Skeletal muscle cell (primary cell): ENCODE measurements at places on chromosomes 7 and 10.

DNA sequence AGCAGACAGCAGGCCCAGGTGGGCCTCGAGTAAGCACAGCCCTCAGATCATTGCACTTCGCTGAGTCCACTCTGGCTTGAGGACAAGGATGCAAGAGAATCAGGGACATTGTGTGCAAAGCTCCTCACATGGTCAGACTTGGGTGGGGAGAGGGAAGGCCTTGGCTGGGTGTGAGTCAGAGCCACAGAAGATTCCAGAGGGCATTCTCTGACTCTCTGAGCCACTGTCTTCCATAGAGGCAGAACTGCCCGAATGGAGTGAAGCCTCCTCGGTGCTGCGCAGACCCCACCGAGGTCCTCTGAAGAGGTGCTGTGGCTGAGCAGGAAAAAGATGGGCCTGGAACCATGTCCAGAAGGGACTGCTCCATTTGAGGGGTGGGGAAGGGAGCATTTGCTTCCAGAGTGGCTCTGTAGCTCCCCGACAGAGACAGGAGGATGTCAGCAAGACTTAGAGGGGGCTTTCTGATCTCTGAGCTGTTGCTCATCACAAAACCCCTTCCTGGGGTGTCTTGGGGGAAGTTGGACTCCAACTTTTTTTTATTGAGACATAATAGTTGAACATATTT is 120.8 kb downstream of the PTPN20 start:
- no peak for DNase-seq

GRCh38 chr7:106552645-106553445 is 108.1 kb downstream of the CCDC71L start:
- DNase-seq, result no peak

- no peak for DNase-seq
Observed at GRCh38 chr7:138710536-138711385, 9.6 kb upstream of the SVOPL start.

DNA sequence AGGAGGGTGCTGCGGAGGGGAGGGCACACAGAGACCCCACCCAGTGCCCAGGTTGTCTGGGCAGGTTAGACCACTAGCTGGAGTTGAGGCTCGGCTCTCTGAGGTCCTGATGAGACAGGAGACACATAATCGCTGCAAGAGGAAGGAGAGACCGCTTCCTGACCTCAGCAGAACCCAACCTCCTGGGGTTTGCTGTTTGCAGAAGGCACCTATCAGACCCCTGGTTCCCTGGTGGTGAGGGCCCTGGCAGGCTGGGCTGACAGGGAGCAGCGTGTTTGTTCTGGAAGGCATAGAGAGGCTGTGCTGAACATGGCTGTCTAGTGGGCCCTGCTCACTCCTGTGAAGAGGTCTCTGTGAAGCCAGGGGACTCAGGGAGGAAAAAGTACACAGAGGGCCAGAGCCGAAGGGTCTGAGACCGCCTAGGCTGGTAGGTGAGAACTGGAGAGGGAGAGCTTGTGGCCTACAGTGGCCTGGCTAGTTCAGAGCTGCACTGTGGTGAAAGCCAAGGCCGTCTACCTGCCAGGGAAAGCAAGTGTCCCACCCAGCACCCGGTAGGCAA is 39.4 kb upstream of the NPFFR1 start:
- no peak for DNase-seq

GRCh38 chr10:44397476-44398225 is 12.8 kb upstream of the CXCL12 start:
- no peak for DNase-seq
